ENCODE measurements at places on chromosomes 11 and 22. TPM values are rescaled to one million over a fixed set of nuclear protein-coding genes. Genes with fewer than 3 reads are reported as not detected.

Gene SPDYC
- not detected for total RNA-seq

Gene OR4A16
- not detected for total RNA-seq

Gene SYT8
- total RNA-seq = not detected

Gene OTOG
- not detected for total RNA-seq

Gene DLAT
- 43.4 TPM for total RNA-seq

Gene TRIM29
- not detected for total RNA-seq

Gene DDI1
- not detected for total RNA-seq

Gene GAL
- total RNA-seq = 17.3 TPM

Gene RAB38
- 6.2 TPM for total RNA-seq

Gene PARVG
- not detected for total RNA-seq

Gene ACR
- total RNA-seq = not detected

Gene YPEL4
- total RNA-seq = 0.45 TPM

Gene NLRP14
- total RNA-seq = not detected

Gene IFITM10
- not detected for total RNA-seq

Gene VPREB1
- not detected for total RNA-seq

Gene C22orf31
- not detected for total RNA-seq

Gene GAB4
- total RNA-seq = not detected

Measured in bronchus fibroblast of lung (primary cell).